ENCODE measurements at places on chromosomes 12 and 14.
A peak's percentile ranks its signal among the peaks of the same experiment; 100 is the strongest.

DNA sequence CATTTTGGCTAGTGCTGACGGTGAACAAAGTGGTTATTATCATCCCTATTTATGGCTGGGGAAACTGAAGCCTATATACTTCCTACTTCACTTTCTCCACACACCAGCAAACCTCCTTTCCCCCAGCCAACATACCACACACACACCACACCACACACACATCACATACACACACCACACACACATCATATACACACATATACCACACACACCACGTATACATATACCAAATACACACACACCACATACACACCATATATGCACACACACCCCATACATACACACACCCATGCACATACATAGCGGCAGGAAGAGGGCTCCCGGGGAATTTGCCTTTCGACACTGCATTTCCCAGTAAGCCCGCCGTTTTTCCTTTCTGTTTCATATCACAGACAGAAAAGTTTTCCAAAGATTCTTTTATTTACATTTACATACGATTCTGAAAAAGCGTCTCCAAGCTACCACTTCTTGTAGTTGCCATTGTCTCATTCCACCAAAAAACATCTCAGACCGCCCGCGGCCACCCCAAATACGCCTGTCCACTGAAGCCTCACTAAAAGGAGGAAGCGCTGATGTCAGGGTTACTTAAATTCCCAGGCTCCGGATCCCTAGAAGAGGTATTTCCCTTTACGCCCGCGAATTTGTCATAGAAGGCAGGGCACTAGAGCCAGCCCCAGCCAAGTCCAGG lies 823 bp upstream of the RAB5B start:
- no peaks in the 10 kb centered on the region for H3K27me3 ChIP-seq
- peaks cover 18% of the 10 kb centered on the region for H3K36me3 ChIP-seq
- H3K27ac ChIP-seq = no peak overlapping the region

- DNase-seq = no peak
Measured at GRCh38 chr12:59066445-59066844, 146.1 kb upstream of the LRIG3 start.

GRCh38 chr14:105903971-105904370 lies 377.6 kb downstream of the TMEM121 start:
- peaks cover 23% of the 10 kb centered on the region for H3K27me3 ChIP-seq
- no peaks in the 10 kb centered on the region for H3K36me3 ChIP-seq
- H3K4me3 ChIP-seq = no peak overlapping the region
- no peak for DNase-seq

GRCh38 chr14:75494896-75495295 lies 27.4 kb upstream of the BATF start:
- DNase-seq = no peak
- peaks cover 3% of the 10 kb centered on the region for H3K36me3 ChIP-seq
- H3K27me3 ChIP-seq = no peaks in the 10 kb centered on the region
- H3K4me1 ChIP-seq = peaks cover 62% of the 10 kb centered on the region

DNA sequence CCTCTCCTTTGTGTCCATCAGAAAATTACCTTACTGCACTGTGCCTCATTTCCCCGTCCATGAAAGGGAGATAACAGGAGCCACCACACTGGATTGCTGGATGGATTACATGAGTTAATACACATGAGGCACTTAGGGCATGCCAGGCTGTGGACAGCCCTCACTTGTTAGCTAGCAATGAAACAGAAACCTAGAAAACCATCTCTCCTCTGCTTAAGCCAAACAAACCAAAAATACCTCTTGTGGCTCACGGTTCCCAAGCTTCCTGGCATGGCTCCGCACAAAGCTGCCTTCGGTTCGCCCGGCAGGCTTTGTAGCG lies 660 bp upstream of the HCFC2 start:
- no peak for DNase-seq
- H3K36me3 ChIP-seq = peaks cover 9% of the 10 kb centered on the region
- peak overlapping the region; percentile 23 for H3K27ac ChIP-seq
- H3K27me3 ChIP-seq = peaks cover 35% of the 10 kb centered on the region

- H3K27me3 ChIP-seq = no peaks in the 10 kb centered on the region
- H3K27ac ChIP-seq = no peak overlapping the region
- no peaks in the 10 kb centered on the region for H3K4me1 ChIP-seq
- no peaks in the 10 kb centered on the region for H3K36me3 ChIP-seq
- no peak for DNase-seq
Measured at GRCh38 chr12:80952443-80952842, 14.7 kb upstream of the LIN7A start.

- H3K27me3 ChIP-seq = no peaks in the 10 kb centered on the region
- DNase-seq = no peak
Measured at GRCh38 chr12:1935700-1936378, 17.4 kb upstream of the CACNA2D4 start.

DNA sequence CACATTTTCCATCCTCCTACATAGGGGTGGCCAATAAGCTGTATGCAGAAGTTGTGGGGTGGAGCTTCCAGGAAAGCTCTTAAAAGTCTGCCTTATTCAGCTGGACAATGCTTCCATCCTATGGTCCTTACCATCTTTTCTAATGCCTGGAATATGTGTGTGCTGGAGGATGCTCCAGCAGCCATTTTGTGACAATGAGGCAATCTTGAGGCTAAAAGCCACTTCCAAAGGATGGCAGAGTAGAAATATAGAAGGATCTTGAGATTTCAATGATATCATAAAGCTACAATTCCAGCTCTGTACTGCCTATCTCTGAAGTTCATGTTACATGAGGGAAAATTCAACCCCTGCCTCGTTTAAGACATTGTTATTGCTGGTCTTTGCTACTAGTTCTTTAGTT lies 95.7 kb downstream of the APAF1 start:
- no peaks in the 10 kb centered on the region for H3K27me3 ChIP-seq
- DNase-seq = no peak
- H3K36me3 ChIP-seq = no peaks in the 10 kb centered on the region
- H3K27ac ChIP-seq = peak overlapping the region; percentile 70

DNA sequence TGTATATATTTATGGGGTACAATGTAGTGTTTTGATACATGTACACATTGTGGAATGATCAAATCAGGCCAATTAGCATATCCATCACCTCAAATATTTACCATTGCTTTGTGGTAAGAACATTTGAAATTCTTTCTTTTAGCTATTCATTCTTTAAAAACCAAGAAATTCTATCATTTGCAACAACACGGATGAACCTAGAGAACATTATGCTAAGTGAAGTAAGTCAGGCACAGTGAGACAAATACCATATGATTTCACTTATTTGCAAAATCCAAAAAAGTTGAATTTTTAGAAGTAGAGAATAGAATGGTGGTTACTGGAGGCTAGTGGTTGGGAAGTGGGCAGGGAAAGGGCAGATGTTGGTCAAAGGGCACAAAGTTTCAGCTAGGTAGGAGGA lies 129.3 kb upstream of the PTPRQ start:
- H3K27ac ChIP-seq = no peak overlapping the region
- no peaks in the 10 kb centered on the region for H3K36me3 ChIP-seq
- no peak for DNase-seq
- H3K27me3 ChIP-seq = no peaks in the 10 kb centered on the region
- H3K4me3 ChIP-seq = no peak overlapping the region

- H3K4me1 ChIP-seq = peaks cover 6% of the 10 kb centered on the region
- no peak for DNase-seq
- no peak overlapping the region for H3K4me3 ChIP-seq
- no peaks in the 10 kb centered on the region for H3K27me3 ChIP-seq
Measured at GRCh38 chr14:74667758-74668157, 45.1 kb downstream of the AREL1 start.

DNA sequence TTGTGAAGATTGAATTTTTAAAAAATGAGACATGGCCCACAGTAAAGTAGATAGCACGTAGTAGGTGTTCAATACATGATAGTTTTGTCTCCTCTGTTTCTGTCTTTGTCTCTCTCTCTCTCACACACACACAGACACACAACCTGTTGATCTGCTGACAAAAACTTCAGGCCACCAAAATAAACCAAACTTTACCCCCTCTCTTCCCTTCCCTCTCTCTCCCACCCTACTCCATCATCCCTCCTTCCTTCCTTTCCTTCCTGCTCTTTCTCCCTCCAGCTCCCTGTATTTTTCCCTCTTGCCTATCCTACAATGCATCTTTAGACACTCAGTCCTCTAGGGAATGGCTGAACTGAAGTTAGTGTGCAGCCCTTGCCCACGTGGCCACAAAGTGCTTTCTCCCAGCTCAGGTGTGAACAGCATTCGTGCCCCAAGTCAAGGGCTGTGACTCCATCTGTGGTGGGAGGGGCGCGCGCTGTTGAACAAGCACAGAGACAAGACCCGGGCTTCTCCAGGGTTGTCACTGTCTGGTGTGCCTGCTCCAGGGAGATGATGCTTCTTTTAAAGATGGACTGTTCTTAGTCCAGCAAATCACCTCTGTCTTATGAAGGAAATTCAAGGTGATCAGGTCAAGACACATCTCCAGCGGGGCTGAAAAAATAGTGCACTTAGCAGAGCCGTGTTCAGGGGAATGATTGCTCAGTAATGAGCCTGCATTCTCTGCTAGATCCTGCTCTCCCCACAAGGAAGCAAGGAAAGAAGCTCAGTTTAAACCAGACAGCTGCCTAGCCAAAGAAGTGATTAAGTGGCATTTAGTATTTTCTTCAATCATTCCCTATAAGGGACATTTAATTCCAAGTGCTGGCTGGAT lies 75.3 kb downstream of the WSCD2 start:
- H3K27ac ChIP-seq = no peak overlapping the region
- H3K4me3 ChIP-seq = no peak overlapping the region
- no peaks in the 10 kb centered on the region for H3K27me3 ChIP-seq
- no peaks in the 10 kb centered on the region for H3K4me1 ChIP-seq

DNA sequence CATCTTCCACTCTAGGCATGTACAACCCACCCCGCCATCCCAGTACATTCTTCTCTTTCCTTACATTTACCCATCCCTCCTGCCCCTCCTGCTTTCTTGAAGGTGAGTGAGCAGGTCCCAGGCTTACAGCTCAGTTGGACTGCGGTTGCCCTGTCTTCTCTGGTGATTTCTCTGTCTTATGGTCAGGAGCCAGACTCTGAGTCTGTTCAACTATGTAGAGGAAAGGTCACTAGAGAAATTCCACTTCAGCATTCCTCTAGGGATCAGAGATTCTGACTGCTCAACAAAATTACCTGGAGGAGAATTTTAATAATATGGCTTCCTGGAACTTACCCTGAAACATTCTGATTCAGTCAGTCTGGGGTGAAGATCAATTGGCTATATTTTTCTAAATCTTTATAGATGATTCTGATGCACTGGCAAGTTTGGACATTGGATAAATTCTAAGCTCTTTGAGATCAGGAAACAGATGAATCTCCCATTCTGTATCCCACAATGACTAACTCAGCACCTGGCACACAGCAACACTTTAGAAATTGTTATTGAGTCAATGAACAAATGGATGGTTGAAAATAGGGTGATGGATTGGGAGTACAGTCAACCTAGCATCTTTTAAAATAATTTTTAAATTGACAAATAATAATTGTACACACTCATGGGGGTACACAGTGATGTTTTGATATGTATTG lies 128.6 kb upstream of the HIF1A start:
- DNase-seq = no peak
- peaks cover 2% of the 10 kb centered on the region for H3K36me3 ChIP-seq
- peaks cover 51% of the 10 kb centered on the region for H3K4me1 ChIP-seq
- H3K27me3 ChIP-seq = peaks cover 53% of the 10 kb centered on the region
- no peak overlapping the region for H3K27ac ChIP-seq
- no peak overlapping the region for H3K4me3 ChIP-seq

- H3K36me3 ChIP-seq = no peaks in the 10 kb centered on the region
- H3K27me3 ChIP-seq = no peaks in the 10 kb centered on the region
- H3K27ac ChIP-seq = peak overlapping the region; percentile 95
- peak overlapping the region; percentile 81 for H3K4me3 ChIP-seq
Measured at GRCh38 chr12:116060764-116061163, 216.7 kb downstream of the MED13L start.

- peaks cover 42% of the 10 kb centered on the region for H3K4me1 ChIP-seq
- peaks cover 2% of the 10 kb centered on the region for H3K36me3 ChIP-seq
- no peak for DNase-seq
- peak overlapping the region; percentile 32 for H3K27ac ChIP-seq
- no peak overlapping the region for H3K4me3 ChIP-seq
Measured at GRCh38 chr12:96447256-96447655, 42.1 kb upstream of the CFAP54 start.

DNA sequence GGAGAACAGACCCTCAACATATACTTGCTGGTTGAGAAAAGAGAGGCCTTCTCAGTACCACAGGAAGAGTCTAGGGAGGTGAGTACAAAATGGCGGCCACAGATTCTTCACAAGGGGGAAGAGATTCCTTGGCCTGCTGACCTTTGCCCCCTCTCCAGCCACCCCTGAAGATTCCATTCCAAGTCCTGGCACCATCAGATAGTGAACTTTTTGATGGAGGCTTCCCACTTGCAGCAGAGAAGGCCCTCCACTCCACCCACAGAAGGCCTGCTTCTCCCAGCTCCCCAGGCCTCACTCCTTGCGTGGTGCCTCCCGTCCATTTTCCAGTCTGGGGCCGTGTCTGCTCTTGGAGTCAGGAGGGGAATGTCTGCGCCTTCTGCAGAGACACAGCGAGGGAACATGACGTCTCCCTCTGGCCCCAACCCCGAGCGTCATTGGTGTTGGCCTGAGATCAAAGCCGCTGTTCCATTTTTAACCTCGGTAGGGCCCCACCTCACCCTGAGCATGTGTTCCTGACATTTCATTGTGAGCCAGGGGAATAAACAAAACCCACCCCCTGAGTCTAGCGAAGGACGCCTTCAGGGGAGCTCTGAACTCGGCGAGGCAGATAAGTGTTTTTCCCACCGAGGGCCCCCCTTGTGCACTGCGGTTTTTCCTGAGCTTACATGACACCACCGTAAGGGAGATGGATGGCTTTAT lies 268.7 kb upstream of the TBX3 start:
- H3K36me3 ChIP-seq = no peaks in the 10 kb centered on the region
- no peak overlapping the region for H3K27ac ChIP-seq
- no peaks in the 10 kb centered on the region for H3K4me1 ChIP-seq
- no peak overlapping the region for H3K4me3 ChIP-seq
- H3K27me3 ChIP-seq = no peaks in the 10 kb centered on the region

DNA sequence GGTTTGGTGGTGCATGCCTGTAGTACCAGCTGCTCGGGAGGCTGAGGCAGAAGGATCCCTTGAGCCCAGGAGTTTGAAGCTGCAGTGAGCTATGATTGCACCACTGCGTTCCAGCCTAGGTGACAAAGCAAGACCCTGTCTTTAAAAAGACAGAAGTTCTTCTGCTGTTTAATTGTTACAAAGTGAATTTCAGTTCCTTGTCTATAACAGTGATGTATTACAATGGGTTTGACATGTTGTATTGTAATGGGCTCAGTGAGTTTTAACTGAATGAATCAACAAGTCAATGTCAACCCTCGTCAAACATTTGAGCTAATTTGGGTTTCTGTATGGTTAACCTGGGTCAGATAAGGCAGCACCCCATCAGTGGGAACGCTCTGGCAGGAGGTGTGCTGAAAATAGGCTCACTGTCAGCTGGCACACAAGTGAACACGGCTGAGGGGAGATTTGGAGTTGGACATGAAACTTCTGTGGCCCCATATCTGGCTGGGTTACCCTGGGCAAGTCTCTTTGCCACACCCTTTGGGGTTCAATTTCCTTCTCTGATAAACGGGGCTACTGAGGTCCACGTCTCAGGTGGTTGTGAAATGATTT lies 14.0 kb upstream of the TRPV4 start:
- H3K27ac ChIP-seq = no peak overlapping the region
- no peaks in the 10 kb centered on the region for H3K4me1 ChIP-seq
- H3K27me3 ChIP-seq = no peaks in the 10 kb centered on the region
- DNase-seq = no peak
- H3K4me3 ChIP-seq = no peak overlapping the region
- no peaks in the 10 kb centered on the region for H3K36me3 ChIP-seq
